Suprapubic skin (tissue), 4 donors: ENCODE measurements at places on chromosomes 2 and 18. TPM values are rescaled to one million over a fixed set of nuclear protein-coding genes. Genes with fewer than 3 reads are reported as not detected.
A peak's percentile ranks its signal among the peaks of the same experiment; 100 is the strongest.

Gene GPR155
- total RNA-seq = 30.4 TPM

Gene ELP2
- 197 TPM for total RNA-seq

DNA sequence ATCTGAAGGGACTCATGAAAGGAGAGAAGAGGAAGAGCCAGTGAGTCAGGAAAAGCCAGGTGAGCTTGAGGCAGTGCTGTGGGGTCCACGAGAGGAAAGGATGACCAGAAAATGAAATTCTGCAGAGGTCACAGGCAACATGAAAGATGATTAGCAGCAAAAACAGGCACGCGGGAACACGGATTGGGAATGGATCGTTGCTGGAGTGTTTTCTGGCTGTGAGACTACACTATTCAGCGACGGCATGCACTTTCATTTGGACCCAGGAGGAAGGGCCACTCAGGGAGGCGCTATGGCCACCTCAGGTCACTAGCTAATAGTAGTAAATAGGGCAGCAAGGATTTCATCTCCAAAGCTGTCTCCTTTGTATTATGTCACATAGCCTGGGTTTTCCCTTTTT lies 44.8 kb downstream of the ZNF532 start:
- H3K27me3 ChIP-seq = no peaks in the 10 kb centered on the region
- no peak for DNase-seq
- H3K4me3 ChIP-seq = no peak overlapping the region
- no peaks in the 10 kb centered on the region for H3K4me1 ChIP-seq
- no peaks in the 10 kb centered on the region for H3K36me3 ChIP-seq
- H3K27ac ChIP-seq = no peak overlapping the region

- H3K27ac ChIP-seq = no peak overlapping the region
- no peaks in the 10 kb centered on the region for H3K27me3 ChIP-seq
- H3K36me3 ChIP-seq = no peaks in the 10 kb centered on the region
- H3K4me1 ChIP-seq = peaks cover 32% of the 10 kb centered on the region
- DNase-seq = no peak
Observed at GRCh38 chr18:35491700-35492077, 6.1 kb downstream of the INO80C start.

GRCh38 chr2:142179686-142180085 lies 48.9 kb upstream of the LRP1B start:
- no peaks in the 10 kb centered on the region for H3K36me3 ChIP-seq
- H3K27ac ChIP-seq = no peak overlapping the region
- no peaks in the 10 kb centered on the region for H3K27me3 ChIP-seq
- no peak for DNase-seq
- no peaks in the 10 kb centered on the region for H3K4me1 ChIP-seq
- no peak overlapping the region for H3K4me3 ChIP-seq

DNA sequence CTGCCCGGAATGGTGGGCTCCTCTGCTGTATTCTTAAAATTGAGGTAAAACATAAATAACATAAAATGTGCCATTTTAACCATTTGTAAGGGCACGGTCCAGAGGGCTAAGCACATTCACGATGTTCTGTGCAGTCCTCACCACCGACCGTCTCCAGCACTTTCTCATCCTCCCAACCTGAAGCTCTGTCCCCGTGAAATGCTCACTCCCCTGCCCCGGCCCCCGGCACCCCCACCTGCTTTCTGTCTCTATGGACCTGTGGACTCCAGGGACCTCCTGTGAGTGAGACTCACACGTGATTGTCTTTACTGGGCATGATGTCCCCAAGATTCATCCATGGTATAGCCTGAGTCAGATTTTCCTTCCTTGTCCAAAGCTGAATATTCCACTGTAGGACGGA lies 38.7 kb upstream of the CTDP1 start:
- peaks cover 13% of the 10 kb centered on the region for H3K4me1 ChIP-seq
- no peak overlapping the region for H3K27ac ChIP-seq
- peaks cover 29% of the 10 kb centered on the region for H3K27me3 ChIP-seq

DNA sequence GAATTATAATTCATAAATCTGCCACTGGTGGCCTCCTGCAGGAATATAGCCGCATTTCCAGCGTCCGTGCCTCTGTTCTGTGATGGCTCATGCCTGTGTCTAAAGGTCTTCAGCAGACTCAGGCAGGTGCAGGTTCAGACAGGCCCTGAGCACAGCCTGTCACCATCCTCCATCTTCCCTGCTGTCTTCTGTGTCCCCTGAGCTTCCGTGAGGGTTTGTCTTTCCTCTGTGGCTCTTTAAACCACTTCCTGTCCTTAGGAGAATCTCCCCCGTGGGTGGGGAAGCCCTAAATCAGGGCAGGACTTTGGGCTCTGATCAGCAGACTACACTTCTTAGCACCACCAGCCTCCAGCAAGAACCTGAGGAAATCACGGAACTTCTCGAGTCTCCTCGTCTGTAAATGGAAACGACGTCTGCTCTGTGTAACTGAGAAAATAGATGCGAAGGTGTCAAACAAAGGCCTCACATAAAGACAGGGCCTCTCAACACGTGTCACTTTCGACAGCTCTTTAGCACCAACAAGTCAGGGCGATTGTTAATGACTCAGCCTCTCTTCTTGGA lies 24.1 kb upstream of the NFATC1 start:
- no peak for DNase-seq
- H3K4me1 ChIP-seq = no peaks in the 10 kb centered on the region
- no peak overlapping the region for H3K27ac ChIP-seq
- peaks cover 23% of the 10 kb centered on the region for H3K36me3 ChIP-seq
- no peaks in the 10 kb centered on the region for H3K27me3 ChIP-seq

Gene SUMO1
- total RNA-seq = 44.0 TPM

Gene CD8B2
- total RNA-seq = not detected

- no peak overlapping the region for H3K4me3 ChIP-seq
- H3K27ac ChIP-seq = no peak overlapping the region
- H3K27me3 ChIP-seq = no peaks in the 10 kb centered on the region
- H3K36me3 ChIP-seq = no peaks in the 10 kb centered on the region
Observed at GRCh38 chr2:56325661-56326345, 142.0 kb downstream of the CCDC85A start.

DNA sequence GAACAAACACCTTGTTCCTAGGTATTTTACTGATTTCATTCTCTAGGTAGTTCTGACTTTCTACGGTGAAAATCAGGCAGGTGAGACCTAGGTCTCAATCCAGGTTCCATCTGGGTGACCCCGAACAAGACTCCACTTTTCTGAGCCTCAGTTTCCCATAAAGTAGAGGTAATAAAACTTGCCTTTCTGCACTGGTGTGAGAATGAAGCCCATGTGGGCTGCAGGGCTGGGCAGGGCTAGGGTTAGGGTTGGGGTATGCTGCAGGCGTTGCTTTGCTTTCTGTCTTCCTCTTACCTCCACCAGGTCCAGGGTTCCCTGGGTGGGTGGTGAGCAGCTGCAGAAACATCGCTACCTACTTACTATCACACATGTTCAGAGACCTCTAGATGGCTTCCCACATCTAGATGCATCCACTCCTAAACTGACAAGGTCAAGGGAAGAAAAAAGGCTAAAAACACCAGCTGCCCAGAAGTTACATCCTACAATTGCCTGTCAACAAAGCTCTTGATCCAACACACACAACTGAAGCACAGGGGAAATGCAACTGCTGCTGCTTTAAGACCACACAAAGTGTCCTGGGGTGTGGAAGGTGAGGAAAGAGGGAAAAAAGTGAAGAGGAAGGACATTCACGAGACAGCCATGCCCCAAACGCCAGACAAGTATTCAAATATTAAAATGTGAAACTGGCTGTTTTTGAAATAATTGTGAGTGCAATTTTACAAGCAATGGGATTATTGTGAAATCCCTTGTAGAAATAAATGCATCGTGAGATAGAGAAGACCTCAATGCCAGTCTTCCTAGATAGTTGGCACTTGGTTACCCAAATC lies 23.5 kb downstream of the MBP start:
- H3K27ac ChIP-seq = peak overlapping the region; percentile 80
- DNase-seq = no peak
- peaks cover 88% of the 10 kb centered on the region for H3K4me1 ChIP-seq
- no peaks in the 10 kb centered on the region for H3K27me3 ChIP-seq
- no peak overlapping the region for H3K4me3 ChIP-seq
- H3K36me3 ChIP-seq = no peaks in the 10 kb centered on the region

- no peaks in the 10 kb centered on the region for H3K27me3 ChIP-seq
- H3K4me3 ChIP-seq = no peak overlapping the region
- no peak for DNase-seq
- no peaks in the 10 kb centered on the region for H3K4me1 ChIP-seq
Observed at GRCh38 chr2:23448906-23449305, 63.9 kb downstream of the KLHL29 start.

Gene CD8B
- 1.2 TPM for total RNA-seq

- no peak for DNase-seq
- peaks cover 4% of the 10 kb centered on the region for H3K27me3 ChIP-seq
- peaks cover 58% of the 10 kb centered on the region for H3K4me1 ChIP-seq
- H3K36me3 ChIP-seq = peaks cover 4% of the 10 kb centered on the region
Observed at GRCh38 chr2:241563981-241564595, 5.5 kb downstream of the BOK start.

DNA sequence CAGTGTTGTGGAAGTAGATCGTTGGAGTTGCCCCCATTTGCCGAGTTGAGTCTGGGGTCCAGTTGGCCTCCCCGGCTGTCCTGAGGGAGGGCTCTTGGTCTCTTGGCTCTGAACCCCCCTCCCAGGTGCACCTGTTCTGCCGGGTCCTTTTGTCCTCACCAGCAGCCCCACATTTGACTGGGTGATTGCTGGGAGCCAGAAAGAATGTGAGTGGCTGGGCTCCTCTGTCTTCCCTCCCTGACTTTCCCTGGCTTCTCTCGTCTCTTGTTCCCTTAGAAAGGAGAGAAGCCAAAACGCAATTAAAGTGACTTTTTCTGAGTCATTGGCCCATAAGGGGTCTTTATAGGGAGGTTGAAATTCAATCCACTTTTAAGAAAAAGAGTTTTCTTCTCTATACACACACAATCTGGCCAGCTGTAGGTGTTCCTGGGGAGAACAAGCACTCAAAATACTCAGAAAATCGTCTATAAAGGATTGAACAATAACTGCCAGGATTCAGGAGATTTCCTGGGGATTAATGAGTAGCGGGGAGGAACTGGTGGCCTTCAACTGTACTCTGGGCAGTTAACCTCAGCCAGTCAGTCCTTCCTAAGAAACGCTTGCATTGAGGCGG lies 131.0 kb downstream of the TMEM182 start:
- H3K36me3 ChIP-seq = no peaks in the 10 kb centered on the region
- no peaks in the 10 kb centered on the region for H3K4me1 ChIP-seq
- DNase-seq = no peak
- no peaks in the 10 kb centered on the region for H3K27me3 ChIP-seq
- H3K4me3 ChIP-seq = no peak overlapping the region
- no peak overlapping the region for H3K27ac ChIP-seq

DNA sequence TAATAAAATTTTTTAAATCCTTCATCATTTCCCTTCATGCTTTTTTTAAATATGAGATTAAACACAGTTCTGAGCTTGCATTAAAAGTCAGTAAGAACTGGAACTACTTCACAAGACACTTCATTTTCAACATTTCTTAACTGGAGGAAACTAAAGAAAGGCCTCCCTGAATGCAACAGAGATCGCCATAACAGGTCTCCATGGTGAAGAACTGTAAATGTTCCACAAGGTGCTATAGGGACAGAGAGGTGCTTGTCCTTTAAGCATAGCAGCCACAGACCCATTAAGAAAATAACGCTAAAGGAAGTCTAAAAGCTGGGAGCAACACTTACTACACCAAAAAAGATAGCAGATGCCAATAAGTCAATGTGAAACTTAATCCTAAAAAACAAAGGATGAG lies 8.5 kb downstream of the STAM2 start:
- no peak overlapping the region for H3K4me3 ChIP-seq
- no peaks in the 10 kb centered on the region for H3K27me3 ChIP-seq
- H3K4me1 ChIP-seq = peaks cover 57% of the 10 kb centered on the region
- H3K27ac ChIP-seq = no peak overlapping the region
